ENCODE measurements at places on chromosomes 4 and X.

DNA sequence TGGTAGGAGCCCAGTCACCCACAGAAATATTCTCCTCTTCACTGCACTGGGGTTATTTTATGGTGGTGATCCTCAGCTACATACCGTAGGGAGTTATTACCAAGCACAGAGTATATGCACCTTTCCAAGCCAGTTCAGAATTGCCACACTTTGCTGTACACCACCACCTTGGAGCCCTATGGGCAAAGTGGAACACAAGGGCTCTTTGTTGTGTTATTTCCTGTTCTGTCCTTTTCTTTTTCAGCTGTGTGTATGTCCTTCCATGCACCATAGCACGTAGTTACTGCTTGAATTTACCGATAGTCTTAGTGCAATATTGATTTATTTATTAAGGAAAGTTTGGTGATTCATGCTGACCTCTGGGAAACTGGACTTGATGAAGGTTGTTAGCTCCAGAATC lies 8.3 kb downstream of the RNF128 start:
- DNase-seq: no peak

DNA sequence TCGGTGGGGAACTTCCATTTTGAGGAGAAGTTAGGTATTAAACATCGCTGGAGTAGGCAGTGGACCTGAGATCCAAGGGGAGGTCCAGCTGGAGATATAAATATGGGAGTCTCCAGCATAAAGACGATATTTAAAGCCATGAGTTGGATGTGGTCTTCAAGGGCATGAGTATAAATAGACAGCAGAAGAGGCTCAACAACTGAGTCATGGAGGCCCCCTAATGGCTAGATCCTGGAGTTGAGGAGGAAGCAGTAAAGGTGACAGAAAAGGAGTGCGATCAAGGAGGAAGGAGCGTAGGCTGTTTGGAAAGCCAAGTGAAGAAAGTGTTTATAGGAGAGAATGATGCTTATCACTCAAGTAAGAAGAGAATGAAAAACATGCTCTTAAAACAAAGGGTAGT lies 18.1 kb upstream of the APBB2 start:
- no peak for DNase-seq

GRCh38 chr4:101211146-101211553 lies 136.2 kb downstream of the PPP3CA start:
- no peak for DNase-seq

DNA sequence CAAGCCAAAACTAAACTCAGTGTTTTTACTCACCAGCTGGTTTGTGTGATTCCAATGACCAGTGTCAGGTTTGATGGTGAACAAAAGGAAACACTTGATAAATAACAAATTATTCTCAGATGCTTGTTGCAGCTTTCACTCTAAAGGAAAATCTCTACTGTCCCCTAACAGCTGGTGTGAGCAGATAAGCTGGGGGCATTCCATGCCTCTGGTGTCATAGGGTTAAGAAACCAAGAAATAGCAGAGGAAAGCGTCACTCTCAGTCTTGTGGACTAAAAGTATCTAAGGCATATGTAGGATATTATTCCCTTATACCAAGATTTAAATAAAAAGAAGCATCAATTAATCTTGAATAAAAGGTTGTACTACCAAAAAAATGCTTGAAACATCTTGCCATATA lies 24.3 kb downstream of the TRPC5 start:
- DNase-seq: no peak
